AG04449 (cell line): ENCODE measurements at places on chromosomes 2 and 18.
A peak's percentile ranks its signal among the peaks of the same experiment; 100 is the strongest.

- no peak for DNase-seq
Observed at GRCh38 chr2:146734042-146734820, 1110.6 kb upstream of the ACVR2A start.

DNA sequence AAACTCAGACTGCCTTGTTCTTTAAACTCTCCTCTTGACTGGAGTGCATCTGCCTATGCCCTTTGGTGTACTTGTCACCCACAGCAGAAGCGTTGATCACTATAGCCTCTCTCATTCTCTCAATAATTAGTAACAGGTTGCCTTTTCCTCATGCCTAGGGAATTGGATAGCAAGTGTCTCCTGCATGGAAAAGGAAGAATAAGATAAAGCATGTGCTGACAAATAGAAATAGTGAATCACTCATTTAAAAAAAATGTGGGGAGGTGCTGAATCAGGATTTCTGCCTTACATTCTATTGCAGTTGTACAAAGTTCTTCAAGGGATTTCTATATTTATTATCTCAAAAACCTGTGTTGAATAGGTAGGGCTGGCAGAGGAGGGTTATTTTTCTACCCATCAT is 323.0 kb downstream of the TXNL1 start:
- peak; percentile 16 for DNase-seq

GRCh38 chr2:52976143-52976949 is 791.3 kb upstream of the CHAC2 start:
- no peak for DNase-seq

DNA sequence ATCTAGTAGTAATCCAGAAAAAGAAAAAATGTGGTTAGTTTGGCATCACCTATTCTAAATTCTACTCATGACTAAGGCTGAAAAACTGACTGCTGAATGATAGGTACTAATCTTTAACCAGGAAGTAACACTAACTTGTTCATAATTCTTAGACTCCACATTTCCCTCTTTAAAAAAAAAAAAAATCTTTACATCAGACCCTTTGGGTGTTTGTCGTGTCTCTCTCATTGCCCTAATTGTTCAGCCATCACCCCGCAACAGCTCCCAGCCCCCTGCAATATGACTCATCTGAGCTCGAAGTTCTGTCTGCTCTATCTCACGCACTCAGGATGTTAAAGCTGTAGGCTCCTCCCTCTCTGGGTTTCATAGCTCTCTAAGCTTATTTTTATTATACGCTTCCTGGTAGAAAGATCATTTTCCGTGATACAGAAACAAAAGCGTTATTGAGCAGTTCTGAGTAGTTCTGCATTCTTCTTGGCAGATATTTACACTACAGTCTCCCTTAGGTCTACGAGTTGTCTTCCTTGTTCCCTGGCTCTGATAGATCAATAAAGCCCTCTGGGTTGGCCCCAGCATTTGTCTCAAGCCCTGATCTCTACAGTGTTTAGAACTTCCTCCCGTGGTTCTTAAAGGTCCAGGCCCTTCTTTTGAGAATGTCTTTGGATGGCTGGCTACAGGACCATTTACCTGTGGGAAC is 95.6 kb downstream of the TNFRSF11A start:
- no peak for DNase-seq
